ENCODE measurements at places on chromosomes 4 and X. TPM values are rescaled to one million over a fixed set of nuclear protein-coding genes. Genes with fewer than 3 reads are reported as not detected.

GABRQ gene
- polyA plus RNA-seq: 1.6 TPM

DNA sequence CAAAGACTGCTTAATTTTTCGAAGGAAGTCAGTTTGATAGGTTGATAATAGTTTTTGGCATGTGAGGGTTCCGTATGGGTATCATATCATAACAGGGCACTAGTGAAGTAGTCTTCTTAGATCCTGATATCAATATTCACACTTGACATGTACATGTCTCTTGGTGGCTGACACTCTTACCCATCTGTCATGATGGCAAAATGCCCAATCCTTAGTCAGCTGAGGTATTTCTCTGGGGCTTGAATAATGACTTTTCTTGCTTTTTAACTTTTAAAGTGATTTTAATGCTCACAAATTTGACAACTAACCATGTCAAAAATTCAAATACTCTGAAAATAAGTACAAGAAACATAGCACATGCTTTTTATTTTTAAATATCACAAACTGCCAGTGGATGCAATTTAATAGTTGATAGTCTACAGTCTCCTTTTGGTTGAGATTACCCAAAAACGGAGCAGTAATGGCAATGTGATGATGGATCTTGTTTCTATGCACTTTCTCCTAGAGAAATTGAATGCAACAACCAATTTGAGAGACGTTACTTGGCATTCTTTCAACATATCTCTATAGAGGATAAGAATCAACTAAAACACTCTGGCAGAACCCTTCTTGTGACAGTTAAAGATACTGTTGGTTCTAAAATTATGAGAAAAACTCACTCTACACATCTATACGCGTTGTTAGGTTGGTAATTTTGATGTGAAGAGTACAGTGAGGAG lies 552.9 kb upstream of the PABPC4L start:
- no peak for DNase-seq

TEX11 gene
- 0.10 TPM for polyA plus RNA-seq

XPNPEP2 gene
- 56.2 TPM for polyA plus RNA-seq

- DNase-seq: no peak
These were observed 24.3 kb upstream of the PCDH10 start for GRCh38 chr4:133124746-133125145.

MUC7 gene
- polyA plus RNA-seq: not detected

GRCh38 chrX:106391284-106391911 lies 220.4 kb upstream of the RADX start:
- DNase-seq: no peak

GRCh38 chrX:22105971-22106370 lies 73.8 kb downstream of the PHEX start:
- no peak for DNase-seq

AMER1 gene
- 7.8 TPM for polyA plus RNA-seq

GRCh38 chrX:56728321-56728720 lies 722 bp upstream of the NBDY start:
- DNase-seq: no peak

CXCL6 gene
- polyA plus RNA-seq: not detected

GRCh38 chr4:147493307-147493706 lies 12.4 kb downstream of the EDNRA start:
- DNase-seq: no peak

DNA sequence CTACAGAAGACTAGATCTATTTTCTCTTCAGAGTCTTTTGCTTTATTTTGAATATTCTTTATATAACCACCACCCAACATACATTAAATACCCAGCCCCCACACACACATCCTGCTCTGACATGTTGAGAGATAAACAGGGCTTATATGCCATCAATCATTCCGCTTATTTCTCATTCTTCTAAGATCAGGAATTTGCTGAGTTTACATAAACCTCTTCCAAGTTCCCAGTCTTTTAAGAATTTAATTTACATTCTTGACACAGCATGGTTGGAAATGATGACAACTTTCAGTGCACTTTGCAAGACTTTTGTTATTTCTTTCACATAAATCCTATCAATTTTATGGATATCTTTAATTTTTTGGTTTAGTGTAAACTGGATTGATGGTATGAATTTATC lies 17.5 kb upstream of the RAB9B start:
- no peak for DNase-seq

FDCSP gene
- 1.3 TPM for polyA plus RNA-seq

HERC3 gene
- polyA plus RNA-seq: 16.0 TPM

Data from right renal cortex interstitium (tissue), 3 donors.